Hair follicular keratinocyte (primary cell): ENCODE measurements at places on chromosomes 13 and 19. TPM values are rescaled to one million over a fixed set of nuclear protein-coding genes. Genes with fewer than 3 reads are reported as not detected.

Gene PLEKHJ1
- 63.9 and 89.6 TPM in 2 replicates for total RNA-seq

Gene PROSER3
- total RNA-seq: 8.4 and 11.7 TPM in 2 replicates

Gene PABPC3
- 0.04 TPM in 1 of 2 replicates, not detected in the other for total RNA-seq

Gene IZUMO2
- not detected in 2 replicates for total RNA-seq

Gene ZNF823
- total RNA-seq: 3.0 and 5.2 TPM in 2 replicates

Gene CCNE1
- 11.6 and 12.4 TPM in 2 replicates for total RNA-seq

Gene FFAR2
- not detected in 2 replicates for total RNA-seq

Gene EHD2
- 80.8 and 117 TPM in 2 replicates for total RNA-seq

Gene ABHD13
- total RNA-seq: 5.7 and 5.8 TPM in 2 replicates

Gene SCAMP4
- 54.4 and 68.6 TPM in 2 replicates for total RNA-seq

Gene F2RL3
- total RNA-seq: not detected in 2 replicates

Gene CCDC70
- total RNA-seq: not detected in 2 replicates

Gene CYSLTR2
- not detected in 2 replicates for total RNA-seq
